ENCODE measurements at places on chromosomes 12 and 14.

DNA sequence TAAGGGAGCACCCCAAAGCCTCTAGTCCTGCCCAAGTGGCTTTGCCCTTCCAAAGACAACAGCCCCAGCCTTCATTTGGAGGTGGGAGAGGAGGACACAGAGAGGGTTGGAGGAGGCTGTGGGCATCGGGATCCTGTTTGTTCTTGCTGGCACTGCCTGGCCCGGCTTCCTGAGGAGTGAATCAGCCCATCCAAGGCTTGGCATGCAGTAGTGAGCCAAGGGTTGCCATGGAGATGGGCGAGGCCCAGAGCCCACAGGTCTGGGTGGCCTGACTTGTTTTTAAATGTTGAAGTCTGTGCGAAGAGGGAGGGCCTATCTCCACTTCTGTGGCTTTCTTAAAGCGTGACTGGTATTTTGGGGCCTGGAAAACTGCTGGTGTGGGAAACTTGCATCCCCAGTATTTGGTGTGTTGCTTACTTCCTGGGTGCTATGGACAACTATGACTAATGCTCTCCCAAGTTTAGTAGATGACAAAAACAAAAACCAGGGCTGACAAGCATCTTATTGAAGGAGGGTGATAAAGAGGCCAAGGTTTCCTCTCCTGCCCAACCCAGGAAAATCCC, 15.8 kb downstream of the CD9 start:
- DNase-seq: peak; percentile 43

DNA sequence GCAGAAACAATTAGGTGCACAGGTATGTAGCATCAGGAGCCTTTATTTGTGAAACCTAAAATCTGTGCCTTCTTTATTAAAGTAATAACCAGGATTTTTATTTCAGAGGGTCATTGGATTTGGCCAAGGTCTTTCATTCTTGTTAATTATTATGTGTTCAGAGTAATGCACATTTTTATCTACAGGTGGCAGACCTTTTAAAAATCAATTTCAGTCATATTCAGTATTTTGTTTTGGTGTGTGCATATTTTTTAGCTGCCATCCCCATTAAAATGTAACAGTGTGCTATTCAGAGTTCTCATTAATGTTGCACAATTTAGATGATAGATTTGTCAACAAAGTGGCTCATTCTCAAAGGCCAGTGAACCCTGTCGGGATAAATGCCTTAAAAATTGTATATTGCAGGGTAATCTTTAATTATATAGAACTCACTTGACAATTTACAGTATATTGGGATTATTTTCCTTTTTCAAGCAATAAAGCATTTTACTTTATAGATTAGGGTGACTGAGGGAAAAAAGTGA, 319.3 kb upstream of the SOX5 start:
- no peak for DNase-seq

DNA sequence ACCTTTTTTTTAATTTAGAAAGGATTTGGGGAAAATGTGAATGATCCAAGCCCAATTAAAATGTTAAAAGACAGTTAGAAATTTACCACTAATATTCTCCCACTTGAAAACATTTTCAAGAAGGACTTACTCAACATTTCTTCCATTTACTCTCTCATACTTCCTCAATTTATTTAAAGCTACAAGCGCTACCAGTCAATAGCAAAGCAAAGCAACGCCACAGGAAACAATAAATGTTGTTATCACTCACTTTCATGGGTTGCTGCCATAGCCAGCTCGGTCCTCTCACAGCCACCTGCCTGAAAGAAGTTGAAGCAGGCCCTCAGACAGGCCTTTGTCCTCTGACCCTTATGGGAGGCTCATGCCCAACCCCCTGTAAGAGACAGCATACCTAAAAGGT, 6.0 kb upstream of the SOS2 start:
- DNase-seq: no peak

- DNase-seq: no peak
Measured at GRCh38 chr14:101992708-101993107, 28.3 kb downstream of the DYNC1H1 start.

- peak; percentile 77 for DNase-seq
Measured at GRCh38 chr14:22379727-22380126, 209.3 kb downstream of the DAD1 start.

GRCh38 chr14:49679271-49679670, 8.7 kb downstream of the POLE2 start:
- peak; percentile 14 for DNase-seq

- no peak for DNase-seq
Measured at GRCh38 chr12:102873077-102873476, 44.0 kb downstream of the PAH start.

DNA sequence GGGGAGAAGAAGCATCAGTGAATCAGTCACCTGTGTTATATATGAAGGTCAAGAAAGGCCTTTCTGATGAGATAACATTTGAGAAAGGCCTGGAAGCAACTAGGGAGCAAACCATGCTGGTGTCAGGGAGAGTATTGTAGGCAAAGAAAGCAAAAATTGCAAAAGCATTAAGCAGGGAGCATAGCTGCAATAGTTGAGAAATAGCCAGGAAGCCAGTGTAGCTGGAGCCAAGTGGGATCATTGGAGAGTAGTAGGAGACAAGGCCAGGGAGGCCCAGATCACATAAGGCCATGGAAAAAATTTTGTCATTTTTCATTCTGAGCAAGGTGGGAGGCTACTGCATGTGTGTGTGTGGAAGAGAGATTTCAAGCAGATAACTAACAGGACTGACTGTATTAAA, 18.8 kb upstream of the MAGOHB start:
- peak; percentile 62 for DNase-seq

- no peak for DNase-seq
Measured at GRCh38 chr12:108921946-108922345, 42.1 kb downstream of the DAO start.

DNA sequence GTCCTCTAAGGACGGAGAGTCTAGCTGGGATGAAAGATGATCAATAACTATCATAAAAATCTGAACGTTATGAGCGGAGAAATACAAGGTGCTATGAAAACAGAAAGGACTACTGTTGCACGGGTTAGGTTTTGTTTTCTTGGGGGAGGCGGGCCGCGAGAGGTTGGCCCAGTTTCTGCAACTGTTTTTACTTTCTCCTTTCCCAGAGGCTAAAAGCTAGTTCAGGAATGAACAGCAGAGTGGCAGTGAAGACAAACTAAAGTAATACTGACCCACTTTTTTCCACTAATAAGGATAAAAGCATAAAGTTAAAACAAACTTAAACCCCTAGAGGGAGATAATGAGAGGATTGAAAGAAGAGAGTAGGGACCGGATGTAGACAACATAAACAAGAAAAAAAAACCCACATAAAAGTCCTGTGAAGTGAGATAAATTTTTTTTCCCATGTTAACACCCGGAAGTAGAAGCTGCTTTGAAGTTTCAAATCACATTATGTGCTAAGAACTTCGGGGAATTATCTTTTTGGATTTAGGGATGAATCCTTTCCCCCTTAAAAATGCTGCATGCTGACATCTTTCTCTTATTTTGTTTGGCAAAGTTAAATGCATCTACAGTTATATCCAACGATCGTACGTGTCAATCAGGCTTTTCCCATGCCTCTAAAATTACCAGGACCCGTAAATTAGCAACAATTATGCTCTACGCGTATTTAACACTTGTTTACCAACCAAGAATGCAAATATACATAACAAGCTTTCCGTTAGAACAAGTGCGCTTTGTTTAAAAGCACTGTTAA, 1.0 kb upstream of the CDK17 start:
- DNase-seq: peak; percentile 73

- no peak for DNase-seq
Measured at GRCh38 chr12:591167-592023, 71.8 kb downstream of the NINJ2 start.

- no peak for DNase-seq
Measured at GRCh38 chr12:132806857-132807256, 21.8 kb downstream of the GOLGA3 start.

- peak; percentile 34 for DNase-seq
Measured at GRCh38 chr14:99133636-99134515, 138.1 kb downstream of the BCL11B start.

- no peak for DNase-seq
Measured at GRCh38 chr12:2504577-2504976, 290.2 kb upstream of the FKBP4 start.

DNA sequence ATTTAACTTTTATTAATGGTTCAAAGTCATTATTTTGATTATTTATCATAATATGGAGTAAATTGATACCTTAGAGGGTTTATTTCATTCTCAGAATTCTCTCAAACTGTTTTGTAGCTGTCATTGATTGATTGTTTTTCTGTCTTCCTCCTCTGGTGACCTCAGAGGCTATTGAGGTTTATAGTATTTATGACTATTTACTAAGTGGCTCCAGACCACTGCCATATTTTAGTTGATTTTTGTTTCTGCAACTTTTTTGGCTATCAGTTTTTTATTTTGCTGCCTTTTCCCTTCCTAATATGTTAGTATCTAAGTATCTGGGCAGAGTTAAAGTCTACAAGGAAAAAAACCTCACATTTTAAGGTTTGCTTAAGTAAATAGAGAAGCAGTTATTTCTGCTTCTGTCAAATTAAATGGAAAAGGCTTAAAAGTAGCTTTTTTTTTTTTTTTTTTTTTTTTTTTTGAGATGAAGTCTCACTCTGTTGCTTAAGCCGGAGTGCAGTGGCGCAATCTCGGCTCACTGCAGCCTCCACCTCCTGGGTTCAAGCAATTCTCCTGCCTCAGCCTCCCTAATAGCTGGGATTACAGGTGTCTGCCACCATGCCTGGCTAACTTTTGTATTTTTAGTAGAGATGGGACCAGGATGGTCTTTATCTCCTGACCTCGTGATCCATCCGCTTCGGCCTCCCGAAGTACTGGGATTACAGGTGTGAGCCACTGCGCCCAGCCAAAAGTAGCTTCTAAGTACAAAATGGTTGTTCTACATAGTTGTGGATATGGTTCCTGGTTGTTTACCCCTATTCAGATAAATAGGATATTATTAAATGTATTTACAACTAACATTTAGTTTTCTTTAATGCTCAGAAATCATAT, 8.2 kb downstream of the MDM2 start:
- DNase-seq: no peak

DNA sequence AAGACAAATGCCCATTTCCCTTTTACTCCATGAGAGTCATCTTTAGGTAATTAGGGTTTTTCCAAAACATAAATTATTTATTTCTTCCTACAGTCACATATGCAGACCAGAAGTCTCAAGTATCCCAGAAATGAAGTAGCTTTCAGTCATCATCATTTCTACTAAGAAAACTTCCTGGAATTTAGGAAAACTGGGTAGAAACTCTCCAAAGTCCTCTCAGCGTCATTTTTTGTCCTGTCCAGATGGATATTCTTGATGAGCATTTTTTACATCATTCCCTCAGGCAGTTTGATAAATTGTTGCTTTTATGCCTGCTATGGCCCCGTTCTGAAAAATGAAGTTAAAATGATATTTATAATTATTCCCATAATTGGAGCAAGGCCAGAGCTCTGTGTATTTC, 93.9 kb upstream of the DCN start:
- DNase-seq: peak; percentile 41

DNA sequence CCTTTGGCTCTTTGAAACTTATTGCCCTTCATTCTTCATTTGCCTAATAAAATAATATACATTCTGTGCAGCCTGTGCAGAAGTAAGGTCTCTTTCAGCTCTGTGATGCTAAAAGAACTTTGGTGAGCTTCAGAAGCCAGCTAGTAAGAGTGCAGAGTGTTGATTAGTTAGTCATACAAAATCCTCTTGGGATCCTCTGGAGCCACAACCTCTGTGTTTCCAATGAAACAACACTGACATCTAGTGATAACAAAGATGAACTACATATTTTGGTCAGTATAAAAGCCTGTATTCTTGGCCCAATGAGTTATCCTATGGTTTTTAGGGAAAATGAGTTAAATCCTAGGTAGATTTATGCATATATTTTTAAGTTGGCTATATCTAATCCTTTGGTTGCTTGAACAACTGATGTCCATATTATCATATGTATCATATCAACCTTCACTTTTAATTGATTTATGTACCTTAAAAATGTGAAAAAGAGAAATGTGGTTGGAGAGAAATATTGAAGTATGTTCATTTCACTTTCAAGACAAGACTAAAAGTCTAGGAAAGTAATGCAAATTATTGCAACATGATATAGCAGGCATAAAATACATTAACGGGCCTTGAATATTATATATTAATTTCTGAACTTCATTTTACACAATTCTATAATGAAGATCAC, 158.4 kb downstream of the KLHL28 start:
- DNase-seq: peak; percentile 74

GRCh38 chr14:61437381-61437780, 116.0 kb downstream of the PRKCH start:
- DNase-seq: no peak

- peak; percentile 65 for DNase-seq
Measured at GRCh38 chr12:47397664-47398281, 308.1 kb downstream of the RPAP3 start.

DNA sequence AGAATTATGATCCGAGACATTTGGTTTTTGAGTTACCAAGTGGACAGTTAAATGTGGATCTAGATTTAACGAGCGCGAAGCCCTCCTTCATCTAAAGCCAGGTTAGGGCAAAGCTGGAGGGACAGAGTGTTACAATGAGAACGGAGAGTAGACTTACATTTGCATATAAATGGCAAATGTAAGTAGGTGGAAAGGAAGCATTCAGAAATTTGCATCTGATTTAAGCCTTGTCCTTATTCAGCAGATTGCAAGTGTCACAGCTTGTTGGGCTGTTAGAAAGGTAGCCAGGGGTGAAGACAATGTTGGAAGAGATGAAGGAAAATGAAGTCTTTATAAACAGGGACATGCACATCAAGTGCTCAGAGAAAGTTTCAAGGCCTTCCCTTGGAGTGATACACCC, 806.2 kb downstream of the GALC start:
- no peak for DNase-seq

DNA sequence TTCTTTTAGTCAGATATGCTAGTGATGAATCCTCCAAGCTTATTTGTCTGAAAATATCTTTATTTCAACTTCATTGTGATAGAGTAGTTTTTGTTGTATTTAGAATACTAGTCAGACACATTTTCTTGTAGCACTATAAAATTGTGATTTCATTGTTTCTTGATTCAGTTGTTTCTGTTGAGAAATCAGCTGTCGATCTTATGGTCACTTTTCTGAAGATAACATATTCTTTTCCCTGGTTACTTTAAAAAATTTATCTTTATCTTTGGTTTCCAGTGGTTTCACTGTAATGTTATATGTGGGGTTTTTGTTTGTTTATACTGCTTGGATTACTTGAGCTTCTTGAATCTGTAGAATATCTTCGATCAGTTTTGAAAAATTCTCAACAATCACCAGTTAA, 426.1 kb downstream of the SOX5 start:
- DNase-seq: no peak
